ENCODE measurements at places on chromosomes 5 and 9.

- no peak for DNase-seq
Measured at GRCh38 chr9:104970271-104970987, 42.5 kb upstream of the ABCA1 start.

GRCh38 chr5:130425424-130425823, 521.2 kb downstream of the CHSY3 start:
- DNase-seq, result no peak

GRCh38 chr5:151063142-151063989, 17.5 kb downstream of the TNIP1 start:
- DNase-seq, result no peak

DNA sequence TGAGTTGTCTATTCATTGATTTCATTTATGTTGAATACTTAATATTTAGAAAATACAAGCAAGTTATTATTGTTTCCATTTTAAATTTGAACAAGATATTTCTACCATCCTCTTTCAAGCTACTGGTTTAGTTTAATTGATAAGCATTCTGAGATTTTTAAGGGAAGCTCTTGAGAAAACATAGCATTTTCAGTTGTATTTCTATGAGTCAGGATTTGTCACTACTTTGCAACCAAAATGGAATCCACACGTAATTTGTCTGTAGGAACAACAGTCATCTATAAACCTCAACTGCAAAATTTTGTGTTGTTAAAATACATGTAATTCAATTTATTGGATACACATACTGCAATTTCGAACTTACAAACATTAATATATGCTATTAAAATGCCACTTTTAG, 74.0 kb downstream of the PRR16 start:
- no peak for DNase-seq

DNA sequence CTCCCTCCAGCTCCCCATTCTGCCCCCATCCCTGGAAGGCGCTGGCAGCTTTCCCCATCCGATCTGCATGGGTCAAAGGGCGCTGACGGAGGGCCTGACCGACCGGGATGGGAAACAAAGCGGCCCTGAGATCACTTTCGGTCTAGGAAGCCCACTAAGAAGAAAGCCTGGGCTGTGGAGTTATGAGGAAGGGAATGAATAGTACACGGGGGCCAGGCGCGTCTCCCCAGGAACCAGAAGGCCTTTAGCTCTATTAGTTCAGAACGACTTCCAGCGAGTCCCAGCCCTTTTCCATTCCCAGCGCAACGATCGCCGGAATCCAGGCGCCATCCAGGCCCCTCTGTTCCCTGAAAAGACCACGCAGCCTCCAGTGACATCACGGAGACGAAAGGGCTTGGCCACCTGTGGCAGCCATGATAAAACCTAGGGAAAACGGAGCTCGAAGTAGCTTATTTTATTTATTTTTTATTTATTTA, 70.1 kb upstream of the CCDC180 start:
- DNase-seq, result no peak

GRCh38 chr9:114207845-114208244, 52.5 kb downstream of the COL27A1 start:
- no peak for DNase-seq

DNA sequence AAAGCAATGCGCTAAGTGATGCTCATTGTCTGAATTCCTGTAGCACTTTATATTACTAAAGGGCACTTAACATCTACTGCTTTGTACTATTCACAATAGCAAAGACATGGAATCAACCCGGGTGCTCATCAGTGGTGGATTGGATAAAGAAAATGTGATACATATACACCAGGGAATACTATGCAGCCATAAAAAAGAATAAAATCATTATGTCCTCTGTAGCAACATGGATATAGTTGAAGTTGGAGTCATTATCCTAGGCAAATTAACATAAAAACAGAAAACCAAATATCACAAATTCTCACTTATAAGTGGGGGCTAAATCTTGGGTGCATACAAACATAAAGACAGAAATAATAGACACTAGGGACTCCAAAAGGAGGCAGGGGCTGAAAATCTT, 308.3 kb downstream of the TRPM3 start:
- no peak for DNase-seq

DNA sequence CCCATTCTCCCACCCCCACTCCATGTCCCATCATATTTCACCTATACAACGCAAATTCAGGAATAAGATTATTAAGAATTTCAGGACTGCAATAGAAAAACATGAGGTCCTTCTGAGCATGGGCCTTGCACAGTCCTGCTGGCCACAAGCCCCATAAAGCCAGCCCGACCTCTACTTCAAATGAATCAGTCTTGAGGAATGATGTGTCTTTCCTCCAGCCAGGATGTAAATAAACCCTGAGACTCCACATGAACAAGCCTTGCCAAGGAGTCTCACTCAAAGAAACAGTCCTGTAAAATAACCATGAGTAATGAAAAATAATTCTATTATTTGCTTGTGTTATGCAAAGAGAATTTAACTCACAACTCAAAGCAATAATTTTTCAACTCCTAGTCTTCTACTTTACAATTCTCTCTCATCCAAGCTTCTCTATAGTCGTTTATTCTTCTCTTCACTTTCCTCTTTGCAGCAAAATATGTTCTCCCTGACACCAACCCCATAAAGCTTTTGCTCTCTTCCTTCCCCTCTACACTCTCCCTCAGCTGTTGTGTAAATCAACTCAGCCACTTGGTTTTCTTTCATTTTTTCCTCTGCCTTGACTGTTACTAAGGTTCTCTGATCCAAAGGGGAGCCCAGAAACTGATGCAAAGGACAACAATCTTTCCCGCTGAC, 140.1 kb upstream of the MOCS2 start:
- DNase-seq, result no peak

- no peak for DNase-seq
Measured at GRCh38 chr5:32916648-32917047, 205.5 kb downstream of the NPR3 start.

DNA sequence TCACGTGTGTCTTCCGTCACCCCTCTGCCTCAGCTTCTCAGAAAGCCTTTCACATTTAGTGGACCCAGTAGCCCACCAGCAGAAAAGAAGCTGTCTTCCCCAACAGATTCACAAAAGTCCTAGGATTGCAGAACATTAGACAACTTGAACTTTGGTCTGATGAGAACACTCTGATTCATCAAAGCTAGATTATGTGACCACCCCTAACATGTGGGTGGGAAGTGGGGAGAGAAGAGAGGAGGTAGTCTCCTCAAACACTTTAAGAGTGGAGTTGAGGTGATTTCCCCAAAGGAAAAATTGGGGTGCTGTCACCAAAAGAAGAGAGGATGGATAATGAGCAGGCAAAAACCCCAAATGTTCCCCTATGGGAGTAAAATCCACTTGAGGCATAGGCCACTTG, 41.4 kb upstream of the SMIM23 start:
- DNase-seq, result no peak

DNA sequence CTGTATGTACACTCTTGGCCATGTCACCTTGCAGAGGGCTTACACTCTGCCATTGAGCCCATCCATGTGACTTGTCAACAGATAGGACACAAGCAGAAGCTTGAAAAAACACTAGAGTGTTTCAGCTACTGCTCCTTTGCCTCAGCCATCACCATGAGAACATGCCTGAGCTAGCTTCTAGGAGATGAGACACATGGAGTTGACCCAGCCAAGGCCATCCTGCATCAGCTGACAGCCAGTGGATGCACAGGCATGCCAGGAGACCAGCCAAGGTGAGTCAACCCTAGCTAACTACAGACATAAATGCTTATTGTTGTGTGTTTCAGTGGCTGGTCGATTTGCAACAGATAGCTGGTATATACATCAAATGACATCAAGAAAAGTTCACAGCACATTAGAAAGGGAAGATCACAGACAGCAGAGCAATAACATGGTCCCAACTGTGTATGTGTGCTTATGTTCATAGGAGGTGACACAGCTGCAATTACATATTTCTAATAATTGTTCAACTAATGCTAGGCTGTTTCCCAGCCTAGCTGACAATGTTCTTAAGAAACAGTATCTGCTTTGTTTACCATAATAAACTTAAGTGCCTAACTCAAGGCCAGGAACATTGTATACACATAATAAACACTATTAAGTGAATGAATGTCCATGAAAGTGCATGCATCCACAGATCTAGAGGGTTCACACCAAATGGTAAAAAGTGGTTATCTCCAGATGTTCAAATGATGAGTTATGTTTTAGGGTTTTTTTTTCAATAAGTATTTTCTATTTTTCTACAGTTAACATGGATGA, 105.7 kb downstream of the SPOCK1 start:
- no peak for DNase-seq

DNA sequence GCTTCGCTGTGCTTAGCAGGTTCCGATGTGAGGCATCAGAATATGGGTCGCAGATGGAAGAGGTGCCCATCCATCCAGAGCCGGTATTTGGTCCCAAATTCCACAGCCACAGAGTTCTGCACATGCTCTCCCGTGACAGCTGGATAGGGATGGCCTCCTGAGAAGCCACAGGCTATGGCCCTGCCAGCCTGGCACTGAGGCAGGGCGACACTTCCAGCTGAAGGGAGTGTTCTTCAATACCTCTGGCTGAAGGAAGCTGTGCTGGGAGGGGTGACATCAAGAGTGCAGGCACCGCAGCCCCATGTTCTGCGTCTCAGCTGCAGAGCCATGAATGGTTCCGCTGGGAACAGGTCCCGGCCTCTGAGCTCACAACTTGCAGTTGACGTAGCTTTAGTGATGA, 83.4 kb upstream of the SIMC1 start:
- DNase-seq, result no peak

GRCh38 chr5:73008831-73009230, 53.0 kb downstream of the FCHO2 start:
- no peak for DNase-seq

- DNase-seq, result no peak
Measured at GRCh38 chr9:114450833-114451706, 54.2 kb downstream of the WHRN start.

DNA sequence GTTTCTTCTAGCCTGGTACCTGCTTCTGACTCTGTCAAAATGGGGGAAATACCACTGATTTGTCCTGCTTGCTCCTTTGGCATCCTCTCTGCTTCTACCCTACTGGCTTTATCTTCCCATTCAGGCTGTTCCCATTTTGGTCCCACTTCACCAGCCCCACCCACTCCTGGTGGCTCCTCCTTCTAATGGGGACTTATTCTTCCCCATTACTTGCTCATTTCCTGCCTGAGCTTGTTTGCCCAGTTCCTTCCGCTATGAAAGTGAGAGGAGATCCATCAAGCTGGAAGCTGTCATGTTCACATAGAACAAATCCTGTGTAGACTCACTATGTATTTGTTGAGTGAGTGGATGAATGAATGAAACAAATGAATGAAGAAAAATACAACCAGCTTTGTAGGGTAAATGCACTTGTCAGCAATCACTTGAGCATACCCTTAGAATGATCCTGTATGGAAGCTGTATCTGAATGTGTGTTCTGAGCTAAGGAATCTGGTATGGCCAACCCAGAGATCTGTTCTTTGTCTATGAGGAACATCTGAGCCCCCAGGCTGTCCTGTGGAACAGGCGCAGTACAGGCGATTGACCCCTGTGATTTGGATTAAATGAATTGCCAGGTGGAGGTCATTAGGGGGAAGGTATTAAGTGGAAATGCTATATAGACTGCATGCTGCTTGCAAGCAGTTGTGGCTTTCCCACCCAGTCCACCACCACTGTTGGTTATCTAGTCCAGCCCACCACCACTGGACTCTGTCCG, 89.5 kb downstream of the APBA1 start:
- DNase-seq, result no peak

- DNase-seq, result no peak
Measured at GRCh38 chr9:89718651-89719050, 113.8 kb downstream of the GADD45G start.

- DNase-seq, result no peak
Measured at GRCh38 chr9:462121-462520, 247.5 kb downstream of the DOCK8 start.

DNA sequence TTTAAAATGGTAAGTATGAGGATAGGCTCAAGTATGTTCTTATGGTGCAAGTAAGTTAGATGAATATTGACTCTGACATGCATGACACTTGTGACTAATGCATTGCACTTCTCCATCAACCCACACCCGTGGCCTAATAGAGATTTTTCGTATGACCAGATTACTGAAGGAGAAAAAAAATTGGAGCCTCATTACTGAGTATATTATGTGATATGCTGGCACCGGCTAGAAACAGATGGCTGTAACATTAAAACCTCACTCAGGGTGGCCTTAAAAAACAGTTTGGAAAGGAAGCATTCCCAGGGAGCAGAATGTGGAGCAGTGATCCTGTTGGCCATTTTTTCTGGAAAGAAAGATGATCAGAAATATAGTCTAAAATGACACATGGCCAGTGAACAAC, 766.4 kb downstream of the PRELID2 start:
- DNase-seq, result no peak

- no peak for DNase-seq
Measured at GRCh38 chr5:168085261-168086031, 206.0 kb upstream of the WWC1 start.

DNA sequence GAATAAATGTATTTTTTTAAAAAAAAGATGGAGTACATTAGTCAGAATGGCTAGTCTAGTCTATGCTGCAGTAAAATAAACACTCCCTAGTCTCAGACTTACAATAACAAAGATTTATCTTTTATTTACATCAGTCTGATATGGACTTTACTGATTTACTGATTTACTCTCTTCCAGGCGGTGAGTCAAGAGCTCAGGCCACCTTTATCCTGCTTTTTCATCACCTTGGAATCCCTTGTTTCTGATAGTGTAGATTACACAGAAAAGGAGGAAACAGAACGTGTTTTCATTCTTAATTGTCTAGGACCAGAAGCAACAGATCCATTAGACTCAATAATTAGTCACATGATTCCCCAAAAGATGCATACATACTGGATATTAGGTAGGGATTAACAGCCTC, 290.1 kb upstream of the TRPC7 start:
- no peak for DNase-seq

DNA sequence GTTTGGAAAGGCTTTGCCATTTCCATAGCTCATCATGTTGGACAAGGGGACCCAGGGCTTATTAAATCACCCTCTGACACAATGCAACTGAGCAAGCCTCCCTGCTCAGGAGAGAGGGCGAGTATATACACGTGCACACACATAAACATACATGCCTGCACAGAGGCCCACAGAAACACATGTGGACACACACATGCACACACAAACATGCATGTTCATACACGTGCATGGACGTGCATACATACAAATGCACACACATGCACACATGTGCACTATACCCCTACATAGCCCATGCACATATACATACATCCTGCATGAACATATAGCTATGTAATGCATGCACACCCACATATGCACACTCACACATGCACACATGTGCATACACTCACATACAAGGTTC, 99.5 kb upstream of the ALDH1B1 start:
- no peak for DNase-seq

DNA sequence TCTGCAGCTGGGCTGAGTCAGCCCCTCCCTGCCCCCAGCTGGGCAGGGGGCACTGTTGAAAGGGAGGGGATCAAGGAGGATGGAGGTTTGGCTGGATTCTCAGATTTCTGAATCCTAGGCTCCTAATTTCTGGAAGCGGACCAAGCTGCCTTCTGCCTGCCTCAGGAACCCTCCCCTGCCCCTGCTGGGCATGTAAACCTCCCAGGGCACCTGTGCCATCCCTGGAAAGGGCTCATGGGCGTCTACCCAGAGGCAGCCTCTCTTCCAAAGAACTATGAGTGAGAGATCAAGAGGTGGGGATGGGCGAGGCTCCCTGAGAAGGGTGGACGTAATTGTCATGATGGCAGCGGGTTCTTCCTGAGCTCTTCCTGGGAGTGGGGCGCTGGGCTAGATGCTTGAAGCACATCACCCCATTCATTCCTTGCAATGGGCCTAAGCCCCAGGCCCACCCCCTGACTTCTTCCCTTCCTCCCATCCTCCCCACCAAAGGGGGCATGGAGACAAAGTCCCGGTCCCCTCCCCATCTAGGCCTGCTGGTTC, 21.6 kb downstream of the CSF1R start:
- DNase-seq, result no peak

GRCh38 chr5:67815455-67816391, 399.8 kb upstream of the PIK3R1 start:
- no peak for DNase-seq

Data from stimulated activated CD8-positive, alpha-beta memory T cell treated with anti-CD3 and anti-CD28 coated beads, Interleukin-15, amount 100 ng/mL, for 1 hour (primary cell).